ENCODE measurements at places on chromosomes 7 and 10. TPM values are rescaled to one million over a fixed set of nuclear protein-coding genes. Genes with fewer than 3 reads are reported as not detected.

- no peaks in the 10 kb centered on the region for H3K36me3 ChIP-seq
- H3K27me3 ChIP-seq = no peaks in the 10 kb centered on the region
- DNase-seq = no peak
- no peak overlapping the region for H3K27ac ChIP-seq
- H3K4me3 ChIP-seq = no peak overlapping the region
- H3K4me1 ChIP-seq = peaks cover 13% of the 10 kb centered on the region
Measured at GRCh38 chr10:78953113-78953798, 115.5 kb upstream of the ZMIZ1 start.

- no peak for DNase-seq
- no peak overlapping the region for H3K27ac ChIP-seq
- no peaks in the 10 kb centered on the region for H3K36me3 ChIP-seq
- no peaks in the 10 kb centered on the region for H3K4me1 ChIP-seq
- H3K27me3 ChIP-seq = no peaks in the 10 kb centered on the region
Measured at GRCh38 chr10:78267598-78267997, 233.9 kb downstream of the RPS24 start.

DNA sequence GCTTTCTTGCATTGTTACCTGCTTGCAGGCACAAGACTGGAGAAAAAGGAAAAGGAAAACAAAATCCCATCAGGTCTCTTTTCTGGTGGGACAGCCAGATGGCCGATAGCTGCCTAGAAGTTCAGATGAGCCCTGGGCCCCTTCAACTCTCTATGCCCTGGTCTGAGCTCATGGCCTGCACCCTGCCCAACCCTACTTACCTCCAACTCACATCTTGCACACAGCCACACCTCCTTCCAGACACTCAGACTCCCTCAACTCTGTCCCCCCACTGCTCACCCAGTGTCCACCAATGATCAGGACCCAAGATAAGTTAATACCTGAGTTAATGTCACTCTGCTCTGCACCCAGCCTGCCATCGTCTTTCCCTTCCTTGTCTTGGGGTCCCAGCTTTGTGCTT, 10.9 kb downstream of the RBP3 start:
- no peaks in the 10 kb centered on the region for H3K4me1 ChIP-seq
- no peak overlapping the region for H3K4me3 ChIP-seq
- H3K36me3 ChIP-seq = no peaks in the 10 kb centered on the region
- H3K27ac ChIP-seq = no peak overlapping the region

OR6B1 gene
- total RNA-seq = not detected

- no peak for DNase-seq
- H3K27ac ChIP-seq = peak within 1 kb of the TSS; percentile 21
- H3K4me1 ChIP-seq = peaks cover 34% of the 10 kb centered on the region
Measured at GRCh38 chr7:27185013-27185853, at the start of gene HOXA11. HOXA11 (minus strand) TSS chr7:27185232; CDS start chr7:27185144, 88 bp downstream.

GPR15LG gene
- not detected for total RNA-seq

NPSR1 gene
- total RNA-seq = not detected

IGFBP3 gene
- total RNA-seq = not detected

DNA sequence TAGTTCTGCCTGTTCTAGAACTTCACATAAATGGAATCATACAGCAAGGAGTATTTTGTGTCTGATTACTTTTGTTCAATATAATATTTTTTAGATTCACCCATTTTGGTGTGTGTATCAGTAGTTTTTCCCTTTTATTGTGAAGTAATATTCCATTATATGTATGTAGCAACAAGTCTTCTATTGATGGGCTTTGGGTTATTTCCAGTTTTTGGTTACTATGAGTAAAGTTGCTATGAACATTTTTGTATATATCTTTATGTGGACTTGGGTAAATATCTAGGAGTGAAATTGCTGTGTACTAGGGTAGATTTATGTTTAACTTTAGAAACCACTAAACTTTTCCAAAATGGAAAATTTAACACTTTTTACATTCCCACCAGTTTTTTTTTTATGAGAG, 35.7 kb downstream of the ADK start:
- no peaks in the 10 kb centered on the region for H3K36me3 ChIP-seq
- no peaks in the 10 kb centered on the region for H3K27me3 ChIP-seq
- no peak for DNase-seq

DNA sequence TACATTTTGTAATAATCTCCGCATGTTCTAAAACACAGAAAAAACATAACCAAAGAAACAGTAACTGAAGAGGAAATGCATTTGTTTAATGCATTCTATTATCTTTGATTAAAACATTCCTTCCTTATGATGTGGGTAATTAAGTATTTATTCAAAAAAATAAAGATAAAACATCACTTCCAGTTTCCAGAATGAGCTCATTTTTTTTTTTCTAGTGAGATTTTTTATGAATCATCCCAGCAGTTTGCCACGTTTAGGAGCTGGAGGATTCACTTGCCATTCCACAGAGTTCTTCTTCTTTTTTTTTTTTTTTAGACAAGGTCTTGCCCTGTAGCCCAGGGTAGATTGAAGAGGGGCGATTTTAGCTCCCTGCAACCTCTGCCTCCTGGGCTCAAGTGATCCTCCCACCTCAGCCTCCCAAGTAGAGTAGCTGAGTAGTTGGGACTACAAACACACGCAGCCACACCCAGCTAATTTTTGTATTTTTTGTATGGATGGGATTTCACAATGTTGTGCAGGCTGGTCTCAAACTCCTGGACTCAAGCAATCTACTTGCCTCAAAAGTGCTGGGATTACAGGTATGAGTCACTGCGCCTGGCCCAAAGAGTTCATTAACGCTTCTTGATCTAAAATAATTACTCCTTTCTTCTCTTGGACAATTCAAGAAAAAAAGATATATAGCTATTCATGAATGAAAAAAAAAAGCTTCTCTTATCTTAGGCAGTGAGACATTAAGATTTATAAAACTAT, 177.3 kb downstream of the DKK1 start:
- H3K27ac ChIP-seq = no peak overlapping the region
- no peaks in the 10 kb centered on the region for H3K27me3 ChIP-seq
- H3K4me3 ChIP-seq = no peak overlapping the region
